ENCODE measurements at places on chromosomes 13 and 19.

DNA sequence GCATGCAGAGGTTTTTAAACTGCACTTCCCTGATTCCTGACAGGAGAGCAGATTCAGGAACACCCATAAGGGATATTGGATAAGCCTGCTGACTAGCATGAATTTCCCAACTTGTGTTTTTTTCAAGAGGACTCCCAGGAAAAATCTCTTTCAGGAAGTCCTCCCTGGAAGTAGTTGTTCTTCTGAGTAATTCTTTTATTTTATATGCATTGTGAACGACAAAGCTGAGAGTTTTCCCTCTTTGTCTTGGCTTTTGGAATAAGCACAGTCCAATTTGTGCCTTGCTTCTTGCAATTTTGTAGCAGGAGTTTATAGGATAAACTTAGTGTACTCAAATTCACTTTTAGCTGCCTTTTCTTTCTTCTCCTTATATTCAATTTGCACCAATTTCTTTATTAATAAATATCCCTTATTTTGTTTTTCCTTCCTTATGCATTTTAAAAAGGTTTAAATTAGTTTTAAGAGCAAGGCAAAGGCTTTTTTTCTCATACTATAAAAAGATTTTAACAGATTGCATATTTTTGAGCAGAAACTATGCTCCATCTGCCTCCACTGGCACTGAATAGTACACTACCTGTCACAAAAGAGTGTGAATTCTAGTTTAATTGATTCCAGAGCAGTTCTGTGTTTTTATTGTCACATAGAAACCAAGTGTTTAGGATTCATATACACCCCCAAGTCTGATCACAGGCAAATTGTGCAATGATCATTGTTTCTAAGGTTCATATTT is 543.3 kb upstream of the SPRY2 start:
- DNase-seq: no peak

DNA sequence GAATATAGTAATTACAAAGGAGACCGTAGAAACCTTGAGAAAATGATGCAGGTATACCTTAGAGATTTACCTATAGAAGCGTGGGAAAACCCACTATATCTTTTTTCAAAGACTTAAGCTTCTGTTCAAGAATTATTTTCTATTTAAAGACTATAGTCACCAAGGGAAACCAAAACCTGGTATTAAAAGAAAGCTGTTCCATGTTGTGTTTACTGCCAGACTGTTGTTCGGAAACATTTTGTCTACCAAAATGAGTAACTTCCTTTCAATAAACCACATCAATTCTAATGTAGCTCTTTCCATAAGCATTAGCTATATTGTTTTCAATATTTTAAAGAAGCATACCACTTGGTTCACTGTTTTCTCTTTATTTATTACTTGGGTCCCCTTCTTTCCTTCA is 182.9 kb upstream of the SLITRK6 start:
- no peak for DNase-seq

- no peak for DNase-seq
Measured at GRCh38 chr19:6677495-6677882, 7.5 kb upstream of the TNFSF14 start.

DNA sequence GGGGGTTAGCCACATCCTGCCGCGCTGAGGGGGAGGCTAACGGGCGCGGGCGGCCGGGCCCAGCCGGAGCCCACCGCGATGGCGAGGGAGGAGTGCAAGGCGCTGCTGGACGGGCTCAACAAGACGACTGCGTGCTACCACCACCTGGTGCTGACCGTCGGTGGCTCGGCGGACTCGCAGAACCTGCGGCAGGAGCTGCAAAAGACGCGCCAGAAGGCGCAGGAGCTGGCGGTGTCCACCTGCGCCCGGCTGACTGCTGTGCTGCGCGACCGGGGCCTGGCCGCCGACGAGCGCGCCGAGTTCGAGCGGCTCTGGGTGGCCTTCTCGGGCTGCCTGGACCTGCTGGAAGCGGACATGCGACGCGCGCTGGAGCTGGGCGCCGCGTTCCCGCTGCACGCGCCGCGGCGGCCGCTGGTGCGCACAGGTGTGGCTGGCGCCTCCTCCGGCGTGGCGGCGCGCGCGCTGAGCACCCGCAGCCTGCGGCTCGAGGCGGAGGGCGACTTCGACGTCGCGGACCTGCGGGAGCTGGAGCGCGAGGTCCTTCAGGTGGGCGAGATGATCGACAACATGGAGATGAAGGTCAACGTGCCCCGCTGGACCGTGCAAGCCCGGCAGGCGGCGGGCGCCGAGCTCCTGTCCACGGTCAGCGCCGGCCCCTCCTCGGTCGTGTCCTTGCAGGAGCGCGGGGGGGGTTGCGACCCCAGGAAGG is 692 bp downstream of the RGS9BP start:
- peak; percentile 12 for DNase-seq

GRCh38 chr13:77417897-77418296 is 91.0 kb upstream of the MYCBP2 start:
- DNase-seq: no peak

- DNase-seq: no peak
Measured at GRCh38 chr13:69410761-69411160, 696.9 kb upstream of the ATXN8OS start.

DNA sequence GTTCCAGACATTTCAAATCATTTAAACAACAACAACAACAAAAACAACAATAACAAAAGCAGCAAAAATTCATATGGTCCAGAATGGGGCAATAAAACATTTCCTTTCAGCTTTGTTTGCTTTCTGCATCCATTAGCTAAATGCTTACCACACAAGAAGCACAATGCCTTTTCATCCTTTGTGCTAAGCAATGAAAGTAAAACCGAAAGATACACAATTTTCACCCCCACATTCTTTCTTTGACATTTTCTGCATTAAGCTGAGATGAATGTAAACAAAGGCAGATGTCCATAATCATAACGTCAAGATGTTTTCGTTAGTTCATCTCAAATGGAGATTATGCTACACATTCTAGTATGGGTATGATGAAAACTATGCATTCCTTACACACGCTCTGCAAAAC is 568.5 kb downstream of the SLITRK6 start:
- no peak for DNase-seq

DNA sequence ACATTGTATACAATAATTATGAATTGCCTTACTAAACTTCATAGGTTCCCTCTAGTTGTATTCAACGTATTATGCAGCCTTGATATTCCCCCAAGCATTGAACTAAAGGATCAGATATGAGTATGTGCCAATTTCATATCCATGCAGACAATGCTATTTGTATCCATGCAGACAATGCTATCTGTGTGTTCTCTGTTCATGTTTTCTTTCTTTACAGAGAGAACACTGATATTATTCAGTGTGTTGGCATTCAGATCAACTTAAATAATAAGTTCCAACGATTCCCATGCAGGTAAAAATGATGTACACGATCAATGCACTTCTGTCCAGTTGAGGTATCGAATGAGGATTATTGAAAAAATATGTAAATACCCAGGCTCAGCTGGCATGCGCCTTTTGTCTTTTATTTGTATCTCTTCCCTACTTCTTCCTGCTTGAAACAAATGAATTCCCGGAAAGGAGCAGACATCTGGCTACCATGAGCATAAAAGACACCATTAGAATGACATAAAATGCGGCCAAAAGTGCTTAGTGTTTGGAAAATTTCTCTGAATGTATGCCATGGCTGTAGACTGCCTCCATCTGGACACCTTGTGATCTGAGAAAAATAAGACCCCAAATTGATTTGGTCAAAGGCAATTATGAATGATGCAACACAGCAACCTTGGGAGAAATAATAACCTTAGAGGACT is 731.5 kb downstream of the SLITRK1 start:
- no peak for DNase-seq

GRCh38 chr19:18493440-18494266 is 28.2 kb downstream of the ELL start:
- DNase-seq: no peak

DNA sequence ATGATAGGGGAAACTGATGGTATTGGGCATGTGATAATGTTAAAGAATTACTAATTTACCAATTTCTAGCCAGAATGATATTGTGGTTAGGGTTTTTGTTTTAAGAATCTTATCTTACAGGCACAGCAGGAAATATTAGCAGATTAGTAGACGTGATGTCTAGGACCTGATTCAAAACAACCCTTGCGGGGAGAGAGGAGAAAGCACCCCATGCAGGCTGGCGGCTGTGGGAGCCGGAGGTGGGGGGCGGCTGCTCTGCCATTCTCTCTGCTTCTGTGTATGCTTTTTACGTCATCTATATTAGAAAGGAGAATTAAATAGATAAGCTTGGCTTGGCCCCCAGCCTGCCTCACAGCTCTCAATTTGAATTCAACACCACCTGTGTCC is 41.5 kb downstream of the MLLT1 start:
- no peak for DNase-seq

DNA sequence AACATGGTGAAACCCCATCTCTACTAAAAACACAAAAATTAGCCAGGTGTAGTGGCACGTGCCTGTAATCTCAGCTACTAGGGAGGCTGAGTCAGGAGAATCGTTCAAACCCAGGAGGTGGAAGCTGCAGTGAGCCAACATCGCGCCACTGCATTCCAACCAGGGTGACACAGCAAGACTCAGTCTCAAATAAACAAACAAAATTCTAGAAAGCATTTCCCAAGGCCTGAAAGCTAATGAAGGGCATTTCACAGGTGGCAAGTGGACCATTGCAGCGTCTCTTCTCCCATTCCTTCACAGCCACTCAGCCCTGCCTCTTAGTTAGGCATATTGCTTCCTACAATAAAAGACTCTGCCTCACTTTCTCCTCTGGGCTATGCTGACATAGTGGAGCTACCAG is 13.5 kb upstream of the RXFP2 start:
- no peak for DNase-seq

- DNase-seq: peak; percentile 45
Measured at GRCh38 chr13:44818428-44818827, 170.8 kb downstream of the NUFIP1 start.

DNA sequence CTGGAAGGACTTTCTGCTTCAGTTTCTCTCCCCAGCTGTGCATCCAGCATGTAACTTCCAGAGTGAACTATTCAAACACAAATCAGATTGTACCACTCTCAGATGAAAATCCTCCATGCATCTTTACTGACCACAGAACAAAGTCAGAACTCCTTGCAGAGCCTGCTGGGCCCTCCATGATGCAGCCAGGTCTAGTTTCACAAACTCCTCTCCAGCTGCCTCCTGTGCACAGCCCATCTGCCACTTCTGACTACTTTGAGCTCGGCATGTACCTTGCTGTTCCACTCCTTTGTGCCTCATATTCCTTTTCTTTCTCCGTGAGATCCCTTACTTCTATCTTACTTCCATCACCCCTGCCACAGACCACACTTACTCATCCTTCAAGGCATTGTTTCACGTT is 31.4 kb downstream of the NALCN start:
- no peak for DNase-seq

GRCh38 chr13:51919531-51919930 is 57.8 kb downstream of the CCDC70 start:
- DNase-seq: no peak

DNA sequence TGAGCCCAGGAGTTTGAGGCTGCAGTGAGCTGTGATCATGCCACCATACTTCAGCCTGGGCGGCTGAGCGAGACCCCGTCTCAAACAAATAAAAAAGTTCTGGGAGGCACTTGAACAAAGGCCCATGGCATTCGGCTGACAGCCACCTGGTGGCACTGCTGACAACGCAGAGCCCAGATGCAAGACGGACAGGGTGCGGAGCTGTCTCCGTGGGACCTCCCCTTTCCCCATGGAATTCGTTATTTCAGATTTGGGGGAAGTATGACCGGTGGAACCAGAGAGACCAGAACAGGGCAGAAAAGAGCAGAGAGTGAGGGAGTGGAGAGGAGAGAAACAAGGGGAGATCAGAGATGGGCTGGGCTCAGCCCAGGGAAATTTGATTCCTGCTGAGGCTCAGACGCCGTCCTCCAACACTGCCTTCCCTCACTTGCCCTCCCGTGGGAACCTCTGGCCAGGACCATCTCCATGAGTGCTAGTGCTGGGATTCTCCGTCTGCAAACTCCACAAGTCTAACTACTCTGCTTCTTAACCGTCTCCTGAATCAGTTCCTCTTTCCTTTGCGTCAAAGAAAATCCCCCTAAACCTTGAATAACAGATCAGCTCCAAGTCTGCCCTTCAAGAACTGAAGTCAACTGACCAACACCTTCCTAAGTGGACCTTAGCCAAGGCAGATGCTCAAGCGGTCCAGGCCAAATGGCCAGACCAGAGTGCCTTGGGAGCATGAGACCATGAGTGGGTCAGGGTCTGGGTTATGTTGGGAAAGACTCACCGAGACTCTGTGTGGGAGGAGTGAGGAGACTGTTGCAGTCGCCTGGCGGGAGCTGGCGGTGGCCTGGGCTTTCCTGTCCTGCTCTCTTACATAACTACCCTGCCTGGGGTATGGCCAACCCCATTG is 11.9 kb upstream of the ATF5 start:
- peak; percentile 87 for DNase-seq

DNA sequence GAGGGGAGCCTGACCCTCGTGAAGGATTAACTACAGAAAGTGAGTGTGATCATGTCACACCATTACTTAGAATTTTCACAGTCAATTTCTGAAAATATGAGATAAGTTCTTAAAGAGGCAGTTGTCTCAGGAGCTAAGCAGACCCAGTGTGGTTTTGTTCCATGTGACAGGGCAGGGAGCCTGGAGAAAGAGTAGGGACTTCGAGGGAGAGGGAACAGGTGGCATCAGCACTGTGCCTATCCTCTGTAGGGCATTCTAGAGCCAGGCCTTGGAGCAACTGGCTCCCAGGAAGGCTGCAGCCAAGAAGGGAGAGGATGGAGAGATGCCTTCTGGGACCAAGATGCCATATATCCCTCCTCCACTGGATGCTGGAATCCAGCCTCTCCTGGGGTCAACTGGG is 183.0 kb downstream of the TSHZ3 start:
- DNase-seq: no peak

GRCh38 chr19:15154002-15154612 is 46.7 kb downstream of the NOTCH3 start:
- DNase-seq: peak; percentile 70

DNA sequence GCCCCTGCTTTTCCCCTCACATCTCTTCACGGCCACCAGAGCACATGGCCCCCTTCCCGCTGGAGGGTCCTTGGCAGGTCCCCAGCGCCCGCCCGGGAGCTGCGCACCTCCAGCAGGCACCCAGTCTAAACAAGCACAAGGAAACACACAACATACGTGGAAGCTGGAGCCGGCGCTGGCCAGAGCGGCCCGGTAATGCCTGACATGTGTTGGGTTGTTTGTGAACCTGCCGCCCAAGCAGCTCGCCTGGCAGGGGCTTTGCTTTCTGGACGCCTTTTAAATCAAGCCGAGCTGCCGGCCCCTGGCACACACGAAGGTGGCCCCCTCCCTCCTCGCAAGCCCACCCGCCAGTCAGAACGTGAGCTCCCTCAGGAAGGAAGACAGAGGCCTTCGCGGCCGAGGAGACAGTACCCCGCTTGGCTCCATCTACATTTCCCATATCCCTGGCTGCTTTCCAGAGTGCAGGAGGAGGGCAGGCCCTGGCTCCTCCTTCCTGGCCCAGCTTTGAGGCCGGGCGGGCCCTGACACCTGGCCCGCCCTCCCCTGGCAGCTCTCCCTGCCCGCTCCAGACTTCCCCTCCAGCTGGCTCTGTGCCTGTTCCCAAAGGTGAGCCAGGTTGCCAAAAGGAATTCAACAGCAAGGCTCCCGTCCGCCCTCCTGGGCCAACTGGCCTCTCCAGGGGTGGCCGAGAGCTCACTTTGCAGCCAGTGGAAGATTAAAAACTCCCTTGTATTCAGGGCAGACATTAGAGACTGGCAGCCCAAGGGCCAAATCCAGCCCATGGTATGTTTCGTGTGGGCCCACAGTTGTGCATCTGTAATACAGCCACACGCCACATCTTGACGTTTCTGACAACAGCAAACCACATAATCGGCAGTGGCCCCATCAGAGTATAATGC is 28.7 kb downstream of the COMP start:
- no peak for DNase-seq
